Caudate nucleus (tissue), 63 donors: ENCODE measurements at places on chromosomes 13 and 19.

- no peak for DNase-seq
These were observed 4.0 kb downstream of the KLK1 start for GRCh38 chr19:50819636-50820035.

DNA sequence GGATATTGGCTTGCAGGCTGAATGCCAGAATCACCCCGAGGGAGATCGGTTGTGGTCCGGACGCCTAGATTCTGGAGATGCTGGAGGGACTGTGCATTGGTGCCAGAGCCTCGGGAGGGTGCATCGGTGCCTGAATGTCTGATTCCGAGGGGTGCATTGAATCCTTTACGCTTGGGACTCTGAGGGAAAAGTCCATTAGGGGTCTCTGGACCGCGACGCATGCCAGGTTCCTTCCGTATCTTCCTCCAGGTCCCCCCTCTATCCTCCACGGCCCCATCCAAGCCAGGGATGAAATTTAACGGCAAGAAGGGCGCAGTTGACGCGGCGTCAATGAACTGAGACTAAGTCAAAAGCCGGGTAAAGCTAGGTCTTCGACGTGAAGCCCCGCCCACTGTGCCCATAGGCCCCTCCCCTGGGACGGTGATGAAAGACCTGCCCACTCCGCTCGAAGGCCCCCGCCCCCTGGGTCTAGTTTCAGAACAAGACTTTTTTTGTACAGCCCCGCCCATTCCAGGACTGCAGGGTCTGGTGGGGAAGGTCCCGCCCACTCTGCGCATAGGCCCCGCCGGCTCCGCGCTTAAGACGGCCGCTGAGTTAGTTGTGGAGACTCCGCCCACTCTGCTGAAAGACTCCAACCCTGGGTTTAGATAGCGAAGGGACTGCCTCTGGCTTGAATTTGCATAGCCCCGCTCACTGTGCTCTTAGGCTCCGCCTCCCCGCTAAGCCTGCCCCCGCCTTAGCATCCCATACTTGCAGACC is 737 bp downstream of the ZNF575 start:
- DNase-seq: peak; percentile 90

- DNase-seq: no peak
These were observed 77.3 kb downstream of the DHRS12 start for GRCh38 chr13:51726446-51727193.

- DNase-seq: no peak
These were observed 85.7 kb downstream of the NUFIP1 start for GRCh38 chr13:44903574-44903985.

DNA sequence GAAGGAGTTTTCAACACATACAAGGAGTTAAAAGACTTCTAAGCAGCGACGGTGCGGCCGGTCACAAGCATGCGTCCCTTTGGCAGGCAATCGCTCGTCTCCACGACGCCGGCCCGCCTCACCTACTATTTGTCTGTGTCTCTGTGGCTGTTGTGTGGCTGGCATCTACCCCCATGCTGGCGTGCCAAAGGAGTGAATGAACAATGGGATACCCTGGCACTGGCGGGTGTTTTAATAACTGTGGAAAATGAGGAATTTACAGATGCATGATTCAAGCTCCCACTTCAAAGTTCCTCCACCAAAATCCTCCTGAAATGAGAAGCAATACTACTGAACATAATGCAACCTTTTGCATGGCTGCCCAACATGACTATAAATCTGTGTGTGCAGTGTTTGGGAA is 176.6 kb downstream of the KLF5 start:
- no peak for DNase-seq

- DNase-seq: no peak
These were observed 868.9 kb upstream of the SLC10A2 start for GRCh38 chr13:103935117-103935516.

DNA sequence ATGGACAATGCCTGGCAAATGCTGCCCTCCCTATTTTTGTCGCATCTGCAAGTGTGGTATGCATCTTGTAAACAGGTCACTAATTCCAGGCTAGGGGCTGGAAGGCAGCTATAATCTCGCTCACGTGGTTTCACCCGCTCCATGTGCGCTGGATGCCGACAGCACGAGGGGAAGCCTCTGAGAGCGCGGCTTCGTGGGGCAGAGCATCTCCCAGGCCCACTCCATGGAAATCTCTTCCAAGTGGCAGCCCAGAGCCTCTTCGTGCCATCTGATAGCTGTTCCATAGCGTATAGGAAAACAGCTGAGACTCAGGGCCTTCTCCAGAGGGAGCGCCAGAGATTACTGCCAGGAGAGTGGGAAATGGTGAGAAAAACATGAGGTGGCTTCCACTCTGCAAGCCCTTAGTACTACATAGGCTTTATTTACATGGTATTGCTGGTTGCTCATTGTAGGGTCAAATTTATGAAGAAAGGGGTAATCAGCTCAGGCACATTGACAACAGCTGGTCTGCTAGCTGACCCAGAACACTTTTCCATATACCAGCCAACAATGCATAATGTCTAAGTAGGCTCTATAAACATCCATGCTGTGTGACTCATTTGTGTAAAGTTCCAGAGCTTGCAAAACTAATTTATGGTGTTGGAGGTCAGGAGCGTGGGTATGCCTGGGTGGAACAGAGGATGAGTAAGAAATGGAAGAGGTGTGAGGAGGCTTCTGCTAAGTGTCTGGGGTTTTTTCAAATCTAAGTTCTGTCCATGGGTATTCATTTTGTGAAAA is 165.2 kb downstream of the SHISA2 start:
- DNase-seq: no peak

GRCh38 chr13:99351772-99352171 is 44.6 kb upstream of the GPR183 start:
- DNase-seq: no peak

DNA sequence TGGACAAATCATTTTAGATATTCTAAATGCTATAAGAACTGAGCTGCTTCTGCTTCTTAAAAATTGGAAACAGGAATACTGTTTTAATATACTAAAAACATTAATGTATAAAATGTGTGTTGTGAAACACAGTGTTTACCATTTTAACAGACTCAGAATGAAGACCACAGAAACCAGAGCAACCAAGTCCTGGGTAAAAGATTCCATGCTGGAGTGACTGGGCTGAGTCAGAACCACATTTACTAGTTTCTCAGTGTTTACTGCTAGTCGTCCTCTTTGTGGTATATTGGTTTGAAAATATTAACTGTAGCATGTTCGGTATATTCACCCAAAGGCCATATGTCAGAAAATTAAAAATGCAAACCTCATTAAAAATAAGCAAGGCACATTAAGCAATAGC is 31.9 kb downstream of the ANKRD10 start:
- no peak for DNase-seq

DNA sequence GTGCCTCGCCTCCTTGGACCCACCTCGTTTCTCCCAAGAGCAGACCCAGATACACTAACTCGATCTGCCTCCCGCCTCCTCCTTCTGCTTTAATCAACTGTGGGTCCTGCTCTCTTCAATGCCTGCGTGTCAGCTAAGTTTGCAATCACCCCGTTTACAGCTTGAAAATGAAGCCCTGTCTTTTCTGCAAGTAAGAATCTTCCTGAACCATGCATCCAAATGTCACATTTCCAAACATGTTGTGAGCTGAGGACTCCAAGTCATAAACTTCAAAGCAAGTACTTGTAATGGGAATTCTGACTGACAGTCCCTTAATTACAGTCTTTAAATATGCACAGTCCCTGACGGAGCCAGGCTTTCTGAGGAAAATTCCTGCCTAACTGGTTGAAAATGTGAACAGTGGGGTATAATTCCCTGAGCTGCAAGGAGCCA is 154.9 kb upstream of the UQCRFS1 start:
- no peak for DNase-seq

DNA sequence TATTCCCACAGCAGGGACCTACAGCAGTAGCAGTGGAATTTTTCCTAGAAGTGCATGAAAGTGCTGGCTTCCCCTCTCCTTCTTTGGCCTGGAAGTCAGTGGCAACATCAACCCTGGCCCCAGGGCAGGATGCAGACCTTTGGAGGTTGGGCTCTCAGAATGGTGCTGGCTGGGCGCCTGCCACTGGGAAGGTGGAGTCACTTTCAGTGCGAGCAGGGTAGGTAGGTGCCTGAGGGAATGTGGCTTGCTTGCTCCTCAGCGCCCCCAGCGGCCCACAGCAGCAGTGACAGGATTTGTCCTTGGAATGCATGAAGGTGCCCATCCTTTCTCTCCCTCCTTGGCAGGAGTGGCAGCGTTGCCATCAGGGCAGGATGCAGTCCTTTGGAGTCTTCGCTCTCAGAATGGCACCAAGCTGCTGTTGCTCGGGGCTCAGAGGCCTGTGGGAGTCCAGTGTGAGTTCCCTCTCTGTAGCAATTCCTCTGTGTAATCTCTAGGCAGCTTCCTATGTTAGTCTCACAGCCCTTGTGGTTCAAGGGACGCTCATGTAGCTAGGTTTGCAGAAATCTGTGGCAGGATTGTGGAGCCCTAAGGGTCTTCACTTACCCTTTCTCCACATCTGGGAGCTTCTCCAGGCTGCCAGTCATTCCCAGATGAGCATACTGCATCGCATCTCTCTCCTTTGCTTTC is 354.4 kb upstream of the DACH1 start:
- DNase-seq: no peak

DNA sequence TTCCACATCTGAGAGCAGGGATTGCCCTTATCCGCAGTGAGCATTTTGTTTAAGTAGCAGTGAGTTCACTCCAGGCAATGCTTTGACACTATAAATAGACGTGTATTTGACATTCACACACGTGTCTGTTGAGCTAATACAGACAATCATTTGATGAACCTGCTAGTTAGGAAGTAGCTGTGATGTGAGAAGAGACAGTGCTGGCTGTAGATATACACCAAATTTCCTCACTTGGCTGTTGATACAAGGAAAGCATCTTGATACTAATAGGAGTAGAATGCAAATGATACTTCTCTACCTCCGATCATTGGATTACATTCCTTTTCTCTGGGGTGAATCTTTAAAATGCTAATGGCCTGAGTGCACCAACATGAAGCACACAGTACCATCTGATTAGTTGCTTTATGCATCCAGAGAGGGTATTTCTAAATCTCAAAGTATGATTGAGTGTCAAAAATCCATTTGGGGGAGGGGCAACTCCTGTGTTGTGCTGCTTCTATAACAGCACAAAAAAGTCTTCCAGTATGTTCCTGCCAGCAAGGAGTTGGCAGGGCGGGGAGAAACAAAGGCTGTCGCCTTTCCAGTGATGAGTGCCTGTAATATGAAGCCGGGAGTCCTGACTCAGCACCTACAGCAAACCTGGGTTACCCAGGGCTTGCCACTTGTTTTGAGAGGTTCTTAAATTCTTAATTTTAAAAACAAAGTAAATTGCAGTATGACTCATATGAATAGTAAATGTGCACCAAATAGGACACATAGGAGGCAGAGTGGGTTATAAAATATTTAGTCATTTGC is 7.0 kb downstream of the CUL4A start:
- no peak for DNase-seq

- DNase-seq: no peak
These were observed 1.1 kb downstream of the FKBP8 start for GRCh38 chr19:18541992-18542940.

- DNase-seq: no peak
These were observed 59.8 kb upstream of the RFC3 start for GRCh38 chr13:33758113-33758512.

DNA sequence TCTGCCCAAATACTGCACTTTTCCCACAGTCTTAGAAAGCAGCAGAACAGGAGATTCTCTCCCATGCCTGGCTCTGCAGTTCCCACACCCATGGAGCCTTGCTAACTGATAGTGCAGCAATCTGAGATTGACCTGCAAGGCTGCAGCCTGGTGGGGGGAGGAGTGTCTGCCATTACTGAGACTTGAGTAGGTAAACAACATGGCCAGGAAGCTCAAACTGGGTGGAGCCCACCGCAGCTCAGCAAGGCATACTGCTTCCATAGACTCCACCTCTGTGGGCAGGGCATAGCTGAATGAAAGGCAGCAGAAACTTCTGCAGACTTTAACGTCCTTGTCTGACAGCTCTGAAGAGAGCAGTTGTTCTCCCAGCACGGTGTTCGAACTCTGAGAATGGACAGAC is 358.5 kb upstream of the PCDH9 start:
- DNase-seq: no peak

DNA sequence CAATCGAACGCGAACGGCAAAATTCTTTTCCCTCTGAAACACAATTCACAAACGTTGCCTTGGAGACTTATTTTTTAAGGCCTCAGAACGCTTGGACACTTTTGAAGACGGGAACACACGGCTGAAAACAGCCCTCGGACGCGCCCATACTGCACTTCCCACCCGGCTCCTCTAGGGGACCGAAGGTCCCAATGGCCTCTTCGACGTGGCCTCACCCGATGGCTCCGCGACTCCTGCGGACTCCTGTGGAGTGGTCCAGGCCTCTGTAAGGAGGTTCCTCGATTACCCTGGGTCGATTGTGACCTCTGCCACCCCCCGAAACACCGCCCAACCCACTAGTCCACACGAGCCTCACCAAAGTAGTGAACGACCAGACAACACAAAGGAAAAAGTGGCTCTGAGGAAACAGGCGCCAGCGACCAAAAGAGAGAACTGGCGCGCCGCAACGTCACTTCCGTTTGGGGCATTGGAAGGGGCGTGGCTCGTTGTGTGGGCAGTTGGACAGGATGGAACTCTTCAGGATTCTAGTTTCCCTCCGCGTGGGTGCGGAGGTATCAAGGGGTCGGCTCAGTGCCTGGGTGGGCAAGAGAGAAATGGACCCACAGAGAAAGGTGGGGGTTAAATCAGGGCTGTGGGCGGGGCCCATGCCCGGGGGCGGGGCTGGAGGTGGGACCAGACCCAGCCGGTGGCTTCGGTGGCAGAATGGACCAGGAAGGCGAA is at the start of gene ZNF560:
Gene ZNF560 (minus strand): TSS at position 434 of the 720 bp plus-strand sequence. CDS start 23,303 bp downstream, outside the sequence.
- no peak for DNase-seq

- no peak for DNase-seq
These were observed 18.6 kb upstream of the RASA3 start for GRCh38 chr13:114151031-114151430.
